ENCODE measurements at places on chromosomes 2 and 18.

DNA sequence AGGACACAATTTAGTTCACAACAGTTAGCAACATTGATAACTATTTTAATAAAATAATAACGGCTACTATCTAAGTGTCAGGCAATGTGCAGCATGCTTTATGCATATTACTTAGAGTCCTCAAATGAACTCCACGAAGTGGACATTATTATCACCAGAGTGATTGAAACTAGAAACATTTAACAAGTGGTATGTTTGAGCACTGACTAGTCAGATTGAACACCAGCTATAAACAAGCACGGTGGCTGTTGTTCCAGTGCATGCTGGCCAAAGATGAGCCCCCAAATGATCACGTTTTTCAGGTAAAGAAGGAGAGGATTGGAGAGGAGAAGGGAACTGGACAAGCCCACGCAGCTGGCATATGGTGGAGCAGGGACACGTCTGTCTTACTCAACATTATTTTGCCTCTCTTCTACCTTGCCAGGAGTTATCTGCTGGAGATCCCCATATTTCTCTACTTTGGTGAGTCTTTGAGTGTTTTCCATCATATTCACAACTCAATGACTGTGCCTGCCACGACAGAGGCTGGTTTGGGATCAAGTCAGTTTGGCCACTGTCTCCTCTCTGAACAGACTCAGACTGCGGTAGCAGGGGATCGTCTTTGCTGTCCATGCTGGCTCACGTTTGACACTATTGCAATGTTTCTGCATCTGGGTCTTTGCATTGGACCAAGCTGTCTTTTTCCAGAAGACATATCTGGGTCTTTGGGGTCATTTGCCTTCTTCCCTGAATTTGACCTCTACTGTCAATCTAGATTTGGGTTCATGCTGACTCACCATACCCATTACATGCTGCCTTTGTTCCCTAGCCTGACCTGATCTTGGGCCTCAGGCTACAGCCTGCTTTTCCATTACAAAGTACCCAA lies 66.0 kb upstream of the ACSL3 start:
- no peak for DNase-seq

GRCh38 chr2:195823206-195823605 lies 166.2 kb downstream of the SLC39A10 start:
- no peak for DNase-seq

- DNase-seq, result no peak
These were observed 67.7 kb downstream of the GALNT14 start for GRCh38 chr2:31070339-31071125.

DNA sequence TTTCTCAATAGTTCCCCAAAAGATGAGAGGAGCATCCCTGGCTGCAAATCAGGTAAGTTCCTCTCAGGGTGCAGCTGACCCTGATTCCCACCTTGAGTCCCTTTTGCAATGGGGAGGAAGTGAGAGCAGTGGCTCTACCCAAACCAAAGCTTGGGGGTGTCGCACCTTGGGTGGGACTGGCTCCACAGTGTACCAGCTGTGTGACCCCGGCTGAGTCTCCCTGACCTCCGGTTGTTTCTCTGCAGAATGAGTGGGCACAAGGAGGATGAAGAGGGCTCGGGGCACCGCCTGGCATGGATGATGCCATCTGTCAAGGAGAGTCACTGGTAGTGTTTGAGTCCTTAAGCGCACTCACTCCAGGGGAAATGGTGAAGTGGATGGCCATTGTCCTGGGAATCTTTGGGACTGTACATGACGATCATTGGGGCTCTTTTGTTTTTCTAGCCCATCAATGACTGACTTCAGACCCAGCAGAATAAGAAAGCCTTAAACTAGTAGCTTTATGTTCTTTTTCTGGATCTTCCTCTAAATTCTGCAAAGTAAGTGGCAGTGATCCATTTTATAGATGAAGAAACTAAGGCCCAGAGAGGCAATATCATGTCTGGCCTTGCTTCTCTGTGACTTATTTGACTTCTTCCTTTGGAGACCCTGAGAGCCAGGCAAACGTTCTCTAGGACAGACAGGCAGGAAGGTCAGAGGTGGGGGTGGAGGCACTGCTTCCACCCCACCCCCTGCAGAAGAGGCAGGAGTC lies 106.3 kb upstream of the ST3GAL5 start:
- DNase-seq, result no peak

GRCh38 chr2:137857881-137858280 lies 106.4 kb upstream of the HNMT start:
- DNase-seq, result no peak

DNA sequence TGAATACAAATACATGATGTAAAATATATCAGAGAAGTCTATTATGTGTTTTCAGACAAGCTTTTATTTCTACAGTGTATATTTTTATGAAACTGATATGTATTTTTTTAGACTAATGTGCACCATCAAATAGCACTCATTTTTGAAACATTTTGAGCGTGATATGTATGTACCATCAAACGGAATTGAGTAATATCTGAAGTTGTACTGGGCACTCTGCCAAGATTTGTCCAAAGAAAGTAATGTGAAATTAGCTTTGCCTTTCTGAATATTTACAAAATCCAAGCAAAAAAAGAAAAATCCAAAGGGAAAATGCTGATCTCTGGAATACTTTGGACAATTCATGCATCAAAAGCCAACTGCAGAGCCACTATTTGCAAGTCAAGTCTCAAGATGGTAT lies 972.0 kb downstream of the DPP10 start:
- no peak for DNase-seq

- DNase-seq, result no peak
These were observed 207.0 kb upstream of the HAAO start for GRCh38 chr2:42999391-42999841.

GRCh38 chr18:5488844-5489243 lies 55.0 kb downstream of the EPB41L3 start:
- no peak for DNase-seq

GRCh38 chr18:2857491-2858131 lies 10.8 kb downstream of the EMILIN2 start:
- DNase-seq, result no peak

DNA sequence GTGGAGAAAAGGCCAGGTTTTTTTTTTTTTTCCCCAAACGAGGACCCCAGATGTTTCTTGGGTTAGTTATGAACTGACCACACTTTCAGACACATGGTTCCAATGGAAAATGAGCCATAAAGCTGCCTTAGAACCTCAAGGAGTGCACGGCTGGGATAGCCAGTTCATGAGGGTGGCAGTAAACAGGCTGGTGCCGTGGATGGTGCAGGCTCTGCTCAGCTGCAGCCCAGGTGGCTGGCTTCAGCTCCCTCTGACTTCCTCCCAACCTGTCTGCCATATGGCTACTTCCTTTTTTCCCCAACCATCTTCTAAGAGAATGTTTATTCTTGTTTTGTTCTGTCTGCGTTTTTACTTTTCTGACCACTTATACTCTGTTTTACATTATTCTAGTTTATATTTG lies 109.8 kb upstream of the LMAN1 start:
- DNase-seq, result no peak

DNA sequence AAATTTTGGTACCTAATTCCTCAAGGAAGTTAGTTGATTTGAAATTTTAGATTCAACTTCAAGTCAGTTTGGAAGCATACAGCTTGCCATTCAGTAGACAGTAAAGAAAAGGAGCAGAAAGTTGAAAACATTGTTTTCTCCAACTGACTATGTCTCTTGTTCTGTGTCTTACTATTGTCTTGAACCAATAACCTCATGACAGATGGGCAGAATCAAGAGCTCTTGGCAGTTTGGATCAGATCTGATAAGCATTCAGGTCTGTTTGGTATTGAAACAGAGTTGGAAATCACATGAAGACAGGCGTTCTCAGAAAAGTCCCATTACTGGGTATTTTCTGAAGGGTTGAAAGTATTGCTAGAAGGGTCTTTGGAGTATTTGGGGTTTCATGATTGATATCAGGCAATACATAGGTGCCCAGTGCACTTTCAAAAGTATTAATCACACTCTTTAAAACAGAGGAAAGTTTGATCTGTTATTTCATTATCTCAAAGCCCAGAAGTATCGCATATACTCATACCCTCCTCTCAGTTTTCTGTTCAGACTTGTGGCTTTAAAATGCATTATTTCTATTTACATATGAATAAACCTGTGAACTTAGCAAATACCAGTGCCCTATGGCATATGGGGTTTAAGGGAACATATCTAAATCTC lies 428.4 kb upstream of the ZEB2 start:
- no peak for DNase-seq

GRCh38 chr2:238716585-238716984 lies 131.3 kb upstream of the TWIST2 start:
- DNase-seq, result no peak

DNA sequence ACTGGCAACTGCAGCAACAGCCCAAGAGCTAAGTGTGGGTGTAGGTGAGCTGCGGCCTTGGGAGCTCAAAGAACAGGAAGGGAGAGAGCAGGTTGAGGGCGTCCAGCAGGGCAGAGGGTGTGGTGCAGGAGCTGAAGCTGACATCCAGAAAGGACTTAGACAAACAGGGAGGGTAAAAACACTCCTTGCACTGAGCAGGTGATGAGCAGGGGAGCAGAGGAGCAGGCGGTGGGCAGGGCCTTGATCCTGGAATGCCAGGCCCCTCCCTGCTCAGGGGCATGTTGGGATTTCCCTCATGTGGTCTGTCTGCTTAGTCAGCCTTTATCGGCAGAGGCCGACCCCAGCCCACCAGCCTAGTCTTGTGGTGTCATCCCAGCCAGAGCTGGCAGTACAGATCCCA lies 63.6 kb downstream of the VSNL1 start:
- no peak for DNase-seq

DNA sequence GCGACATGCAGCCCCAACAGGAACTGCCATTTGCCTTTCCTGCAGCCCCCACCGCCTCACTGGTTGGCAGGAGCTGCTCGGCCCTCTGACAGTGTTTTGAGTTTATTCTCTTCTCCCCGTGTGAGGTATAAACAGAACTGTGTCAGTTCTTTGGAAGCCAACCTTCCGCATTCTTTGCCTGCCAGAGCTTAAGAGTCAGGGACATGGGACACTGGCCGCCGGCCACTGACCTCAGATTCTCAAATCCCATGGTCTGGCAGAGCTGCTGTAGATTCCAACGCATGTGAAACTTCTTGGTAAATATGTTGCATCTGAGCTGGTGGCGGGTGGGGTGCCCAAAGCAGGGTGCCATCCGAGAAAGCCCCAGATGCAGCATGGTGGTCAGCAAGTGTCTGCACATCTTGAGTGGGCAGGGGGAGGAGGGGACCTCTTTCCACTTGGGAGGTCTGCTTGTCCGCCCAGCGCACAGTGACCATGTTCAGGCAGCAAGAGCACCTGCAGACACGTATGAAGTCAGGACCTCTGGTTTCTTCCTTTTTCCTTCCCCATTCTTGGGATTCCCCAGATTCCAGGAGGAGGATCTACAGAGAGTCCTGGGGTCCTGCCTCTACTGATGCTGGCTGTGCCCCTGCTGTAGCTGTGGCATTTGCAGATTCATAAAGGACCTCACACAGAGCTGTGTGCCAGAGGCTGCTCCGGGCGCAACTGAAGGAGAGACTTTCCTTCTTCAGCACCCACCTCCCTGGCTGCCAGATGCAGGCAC lies 23.8 kb downstream of the ASB18 start:
- no peak for DNase-seq

Measured in NCI-H510A (cell line).